ENCODE measurements at places on chromosomes 13 and 19.
A peak's percentile ranks its signal among the peaks of the same experiment; 100 is the strongest.

DNA sequence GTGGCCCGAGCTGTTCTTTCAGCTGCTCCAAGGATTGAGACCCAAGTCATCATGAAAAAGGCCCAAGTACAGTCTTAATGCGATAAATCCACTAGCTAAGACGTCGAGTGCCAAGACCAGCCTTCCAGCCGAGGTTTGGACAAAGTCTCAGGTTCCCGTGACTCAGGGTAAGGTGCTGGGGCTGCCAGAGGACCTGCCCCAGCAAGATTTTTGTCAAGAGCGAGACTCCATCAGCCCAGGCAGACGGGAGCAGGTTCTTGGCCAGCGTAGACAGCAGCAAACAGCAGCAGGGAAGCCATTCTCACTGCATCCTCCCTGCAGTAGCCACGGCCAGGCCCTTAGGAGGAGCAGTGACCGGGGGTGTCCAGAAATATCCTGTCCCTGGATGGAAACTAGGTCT, 3.4 kb downstream of the FEM1A start:
- DNase-seq = no peak

DNA sequence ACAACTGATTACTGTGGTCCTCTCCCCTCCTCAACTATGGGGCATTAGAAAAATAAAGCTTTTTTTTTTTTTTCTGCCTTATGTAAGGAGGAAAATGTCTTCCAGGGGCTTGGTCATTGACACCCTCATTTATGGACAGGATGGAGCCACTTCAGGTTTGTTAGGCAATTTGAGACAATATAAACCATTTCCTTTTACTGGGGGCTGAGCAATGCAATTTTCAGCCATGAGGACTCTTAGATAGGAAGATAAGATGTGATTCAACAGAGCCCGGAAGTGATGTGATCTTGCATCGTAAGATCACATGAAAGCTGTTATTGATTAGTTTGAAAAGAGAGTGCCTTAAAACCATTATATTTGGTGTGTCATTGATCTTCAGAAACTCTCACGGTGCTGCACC, 210.8 kb downstream of the OXGR1 start:
- no peak for DNase-seq

DNA sequence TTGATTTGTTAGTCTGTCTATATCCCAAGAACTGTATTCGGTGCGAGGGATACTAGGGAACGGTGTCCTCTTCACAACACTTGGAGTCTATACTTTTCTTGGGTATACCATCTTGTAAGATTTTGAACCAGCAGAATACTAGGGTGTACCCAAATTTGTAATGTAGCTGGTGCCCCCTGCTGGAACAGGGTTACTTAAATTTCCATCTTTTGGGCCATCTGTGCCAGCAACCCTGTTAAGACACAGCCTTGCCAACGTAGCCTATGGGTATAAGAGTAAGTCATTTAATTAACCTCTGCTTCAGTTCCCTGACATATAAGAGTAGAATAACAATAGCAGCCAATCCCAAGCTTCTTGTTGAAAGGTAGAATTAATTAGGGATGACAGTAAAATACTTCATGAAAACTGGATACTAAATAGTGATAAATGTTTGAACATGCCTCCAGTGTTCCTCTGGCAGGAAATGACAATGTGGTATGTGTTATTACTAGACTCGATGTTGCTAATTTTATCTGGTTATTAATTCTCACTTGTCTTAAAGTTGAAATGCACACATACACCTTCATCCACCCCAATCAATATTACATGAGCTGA, 607.6 kb downstream of the FGF9 start:
- no peak for DNase-seq

DNA sequence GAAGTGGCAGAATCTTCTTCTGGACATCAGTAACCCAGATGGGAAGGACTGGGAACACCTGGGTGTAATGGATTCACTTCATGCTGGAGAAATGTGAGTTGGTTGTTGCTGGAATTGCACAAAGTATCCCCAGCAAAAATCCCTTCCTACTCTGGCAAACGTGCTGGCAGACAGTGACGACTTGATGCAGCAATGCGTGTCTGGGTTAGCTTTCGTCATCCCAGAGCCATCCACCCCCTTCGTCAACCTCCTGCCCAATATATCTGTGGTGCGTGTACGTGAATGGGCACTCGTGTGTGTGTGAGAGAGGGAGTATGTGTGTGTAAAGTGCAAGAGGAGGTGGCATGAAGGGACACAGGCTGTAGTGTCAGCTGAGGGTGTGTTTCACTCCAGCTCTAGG, 70.9 kb downstream of the TM9SF2 start:
- peak; percentile 41 for DNase-seq

- no peak for DNase-seq
These were observed 536.5 kb downstream of the PCDH9 start for GRCh38 chr13:66693656-66694055.

DNA sequence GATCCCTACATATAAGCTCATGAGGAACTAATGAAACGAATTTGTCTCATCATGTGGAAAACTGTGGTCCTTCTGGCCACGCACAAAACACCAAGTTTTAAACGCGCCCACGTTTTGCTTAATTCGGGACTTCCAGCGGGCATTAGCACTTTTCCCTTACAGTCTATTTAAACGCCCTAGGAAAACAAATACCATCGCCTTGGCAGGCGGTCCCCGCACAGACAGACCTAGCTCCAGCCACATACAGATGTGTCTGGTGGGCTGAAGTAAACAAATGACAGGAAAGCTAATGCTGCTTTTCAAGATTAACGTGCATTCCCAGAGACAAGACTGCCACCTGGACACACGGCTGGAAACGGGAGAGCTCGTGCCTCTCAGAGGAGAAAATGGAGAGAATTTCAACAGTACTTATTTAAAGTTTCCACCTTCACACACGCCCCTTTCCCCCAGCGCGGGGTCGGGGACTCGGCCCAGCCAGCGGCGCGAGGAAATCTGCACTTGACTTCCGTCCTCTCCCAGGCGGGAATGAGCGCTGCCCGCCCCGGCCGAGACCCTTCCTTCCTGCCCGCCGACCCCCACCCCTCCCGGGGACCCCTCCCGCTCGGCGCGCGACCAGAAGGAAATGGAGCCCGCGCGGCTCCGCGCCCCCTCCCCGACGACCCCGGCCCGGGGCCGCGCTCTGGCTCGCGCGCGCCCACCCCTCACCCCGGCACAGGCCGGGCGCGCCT, 931 bp downstream of the USP12 start:
- DNase-seq = no peak

- no peak for DNase-seq
These were observed 71.0 kb downstream of the ZNF568 start for GRCh38 chr19:36987091-36987490.

DNA sequence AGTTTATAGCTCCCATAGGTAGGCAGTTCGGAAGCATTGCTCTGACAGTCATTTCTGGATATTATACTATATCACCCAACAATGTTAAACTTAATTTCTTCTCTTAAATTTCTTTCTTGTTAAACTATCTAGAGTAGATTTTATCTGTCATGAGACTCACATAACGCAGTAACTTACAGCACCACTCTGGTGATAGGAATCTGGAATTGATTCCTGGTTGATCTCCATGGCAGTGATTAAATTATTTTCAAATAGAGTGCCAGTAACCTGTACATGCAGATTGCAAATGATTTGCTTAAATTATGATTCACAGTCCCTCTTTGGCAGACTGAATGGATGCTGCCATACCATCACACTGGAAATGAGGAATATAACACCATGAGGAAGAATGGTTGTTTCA, 722.1 kb downstream of the DACH1 start:
- no peak for DNase-seq

DNA sequence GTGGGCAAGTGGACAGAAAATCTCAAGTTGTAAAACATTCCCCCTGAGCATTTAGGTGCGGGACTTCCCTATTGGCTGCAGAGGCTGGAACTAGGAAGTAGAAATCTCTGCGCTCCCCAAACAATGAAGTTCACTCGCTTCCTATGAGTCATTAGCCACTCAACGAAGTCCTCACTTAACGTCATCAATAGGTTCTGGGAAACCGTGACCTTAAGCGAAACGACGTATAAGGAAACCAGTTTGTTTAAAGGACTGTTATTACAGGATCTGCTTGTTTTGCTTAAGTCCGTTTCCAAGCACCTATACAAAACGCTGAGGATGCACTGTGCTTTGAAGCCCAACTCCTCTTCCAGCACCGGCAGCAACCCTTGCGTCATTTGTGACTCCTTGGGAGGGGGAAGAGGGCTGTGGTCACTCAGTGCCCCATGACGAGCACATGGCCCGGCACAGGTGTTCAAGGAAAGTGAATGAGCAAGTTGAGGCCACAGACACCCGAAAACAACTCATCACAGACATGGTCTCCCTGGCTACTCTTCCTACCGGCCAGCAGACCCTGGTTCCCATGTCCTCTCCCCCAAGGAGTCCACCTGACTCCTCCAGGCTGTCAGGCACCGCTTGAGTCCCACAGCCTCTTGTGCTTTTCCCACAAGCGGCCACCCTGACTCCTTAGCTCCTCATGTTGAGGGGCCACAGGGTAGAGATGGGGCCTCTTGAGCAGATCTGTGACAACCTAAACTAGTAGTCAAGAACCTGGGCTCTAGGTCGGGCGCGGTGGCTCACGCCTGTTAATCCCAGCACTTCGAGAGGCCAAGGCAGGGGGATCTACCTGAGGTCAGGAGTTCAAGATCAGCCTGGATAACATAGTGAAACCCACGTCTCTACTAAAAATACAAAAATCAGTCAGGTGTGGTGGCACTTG, 4.8 kb downstream of the RPS16 start:
- DNase-seq = no peak

- DNase-seq = no peak
These were observed 1.8 kb upstream of the FBN3 start for GRCh38 chr19:8150998-8151766.

DNA sequence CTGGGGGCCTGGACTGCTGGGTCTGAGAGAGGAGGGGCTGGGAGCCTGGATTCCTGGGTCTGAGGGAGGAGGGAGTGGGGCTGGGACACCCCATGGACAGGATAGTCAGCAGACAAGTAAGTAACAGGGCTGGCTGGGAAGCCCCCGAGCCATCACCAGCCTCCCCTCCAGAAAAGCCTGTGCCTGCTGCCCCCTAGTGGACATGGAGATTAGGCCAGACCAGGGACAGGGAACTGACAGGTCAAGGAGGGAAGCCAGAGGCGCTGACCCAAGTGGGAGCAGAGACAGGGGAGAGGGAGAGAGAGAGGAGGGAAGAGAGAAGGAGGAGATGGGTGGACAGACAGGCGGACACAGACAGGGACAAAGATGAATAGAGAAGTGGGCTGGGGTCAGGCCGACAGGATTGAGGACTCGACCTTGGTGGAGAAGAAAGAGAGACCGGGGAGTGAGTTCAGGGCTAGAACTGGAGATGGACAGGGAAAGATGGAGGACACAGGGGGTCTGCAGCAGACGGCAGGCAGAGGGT, 6.7 kb upstream of the ERFL start:
- DNase-seq = no peak

- DNase-seq = no peak
These were observed 31.8 kb downstream of the PIP5K1C start for GRCh38 chr19:3668331-3669081.
